LNCaP clone FGC (cell line): ENCODE measurements at places on chromosomes 3 and 15.
A peak's percentile ranks its signal among the peaks of the same experiment; 100 is the strongest.

GRCh38 chr15:77022646-77023575 lies 28.0 kb downstream of the PSTPIP1 start:
- DNase-seq = no peak

GRCh38 chr15:100191161-100191560 lies 150.6 kb downstream of the ADAMTS17 start:
- DNase-seq = no peak

DNA sequence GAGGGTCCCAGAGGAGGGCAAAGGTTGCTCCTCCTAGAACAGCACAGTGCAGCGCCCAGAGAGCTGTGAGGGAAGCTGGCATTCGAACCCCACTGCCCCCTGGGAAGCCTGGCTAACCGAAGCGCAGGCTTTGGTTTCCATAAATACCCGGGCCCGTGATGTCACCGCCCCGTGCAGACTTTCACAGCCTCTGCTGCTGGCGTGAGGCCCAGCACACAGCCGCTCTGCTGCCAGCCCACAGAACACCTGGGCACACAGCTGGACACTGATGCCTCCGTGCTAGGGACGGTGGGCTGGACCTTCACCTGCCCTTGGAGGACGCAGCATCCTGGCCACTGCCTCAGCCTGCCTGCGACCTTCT lies 1.0 kb downstream of the IQSEC1 start:
- DNase-seq = peak; percentile 14

DNA sequence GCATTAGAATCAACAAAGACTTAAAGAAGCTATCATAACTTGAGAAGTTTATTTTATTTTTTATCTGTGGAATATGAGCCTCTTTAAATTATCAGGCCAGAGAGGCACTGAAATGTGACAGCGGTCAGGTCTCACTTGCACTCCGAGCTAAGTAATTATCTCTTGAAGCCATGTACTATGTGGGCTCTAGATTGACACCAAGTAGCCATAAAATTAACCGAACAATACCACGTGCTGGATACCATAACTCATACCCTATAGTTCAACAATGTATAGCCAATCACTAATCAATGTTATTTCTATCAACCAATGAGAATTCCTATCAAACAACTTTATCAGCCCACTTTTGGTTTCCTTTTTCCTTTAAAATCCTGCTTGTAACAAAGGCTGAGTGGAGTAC lies 299.3 kb downstream of the TBC1D5 start:
- no peak for DNase-seq

DNA sequence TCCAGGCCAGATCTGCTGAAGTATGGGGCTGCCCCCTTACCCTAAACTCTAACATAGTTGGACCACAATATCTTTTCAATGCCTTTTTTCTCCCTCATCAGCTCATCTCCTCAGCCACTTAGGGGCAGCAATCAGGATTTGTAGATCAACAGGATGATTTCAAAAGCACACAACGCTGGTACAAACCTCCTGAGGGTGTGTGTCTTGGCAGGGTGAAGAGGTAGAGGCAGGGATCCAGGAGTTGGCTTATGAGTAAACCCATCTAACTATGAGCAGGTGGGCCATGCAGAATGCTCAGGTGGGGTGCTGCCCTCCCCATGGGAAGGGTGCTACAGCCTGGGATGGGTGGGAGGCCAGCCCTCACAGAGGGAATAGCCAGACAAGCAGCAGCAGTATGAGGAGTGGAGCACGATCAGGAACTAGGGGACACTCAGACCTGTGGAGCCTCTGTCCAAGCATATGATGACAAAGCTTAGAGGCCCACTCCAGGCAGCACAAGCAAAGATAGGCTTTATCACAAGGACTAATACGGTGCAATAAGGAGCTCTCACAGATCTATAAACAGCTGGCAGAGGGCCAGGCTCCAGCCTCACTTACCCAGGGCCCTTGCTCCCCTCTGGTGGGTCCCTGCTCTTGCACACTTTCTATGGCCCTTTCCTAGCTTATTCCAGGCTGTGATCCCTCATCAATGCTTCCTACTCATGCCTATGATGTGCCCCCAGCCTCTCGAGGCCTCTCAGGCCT lies 32.2 kb downstream of the IL20RB start:
- DNase-seq = peak; percentile 56

- no peak for DNase-seq
Observed at GRCh38 chr15:94588993-94589392, 357.6 kb downstream of the MCTP2 start.

- DNase-seq = peak; percentile 39
Observed at GRCh38 chr3:10983219-10983916, 9.2 kb upstream of the SLC6A1 start.

DNA sequence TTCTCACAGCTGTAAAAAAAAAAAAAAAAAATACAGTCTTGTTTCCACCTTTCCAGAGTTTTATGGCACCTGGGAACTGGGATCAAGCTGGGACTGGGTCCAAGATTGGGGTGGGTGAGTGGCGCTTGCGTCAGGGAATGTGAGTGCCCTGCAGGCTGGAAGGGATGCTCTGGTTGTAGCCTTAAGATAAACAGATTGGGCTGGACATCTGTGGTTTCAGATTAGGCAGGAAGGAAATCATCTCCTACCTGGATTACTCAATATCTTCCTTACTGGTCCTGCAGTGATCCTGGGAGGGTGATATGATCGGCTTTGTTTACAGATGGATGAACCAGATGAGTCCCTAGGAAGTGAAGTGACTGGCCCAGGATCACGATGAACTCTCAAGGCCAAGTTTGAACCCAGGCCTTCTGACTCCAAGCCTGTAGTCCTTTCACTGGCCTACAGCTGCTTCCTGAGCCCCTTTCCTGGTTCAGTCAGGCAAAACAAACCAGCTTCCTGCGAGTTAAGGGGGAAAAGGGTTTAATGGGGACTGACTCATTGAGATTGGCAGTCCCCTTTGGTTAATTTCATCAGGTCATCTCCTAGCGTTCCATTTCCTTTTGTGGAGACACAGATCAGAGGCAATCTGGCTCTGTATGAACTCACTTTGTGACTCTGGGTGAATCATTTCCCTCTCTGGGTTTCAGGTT lies 179.8 kb downstream of the THSD4 start:
- no peak for DNase-seq
